Activated CD4-positive, alpha-beta T cell treated with anti-CD3 and anti-CD28 coated beads, Interleukin-2, Interleukin-4, amounts not matched to agents 100 ng/mL and 50 ng/mL, durations not matched to agents 16 hours and 8 hours (primary cell): ENCODE measurements at places on chromosomes 4 and X.

DNA sequence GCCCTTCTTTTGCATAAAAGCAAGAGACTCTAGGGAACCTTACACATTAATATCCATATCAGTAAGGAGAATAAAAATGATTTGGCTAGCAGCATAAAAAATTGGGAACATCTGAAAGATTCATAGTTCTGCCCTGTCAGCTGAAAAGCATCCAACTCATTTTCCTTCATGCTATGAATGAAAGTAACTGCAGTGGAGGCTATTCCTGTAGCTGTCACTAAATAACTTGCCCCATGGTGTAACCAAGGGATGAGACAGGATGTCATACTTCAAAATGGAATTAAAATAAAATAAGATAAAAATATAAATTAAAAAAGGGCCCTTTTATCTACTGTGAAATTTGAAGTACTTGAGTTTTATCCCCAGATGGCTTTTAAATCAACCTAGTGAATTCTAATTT, 878.8 kb downstream of the C4orf33 start:
- no peak for DNase-seq

DNA sequence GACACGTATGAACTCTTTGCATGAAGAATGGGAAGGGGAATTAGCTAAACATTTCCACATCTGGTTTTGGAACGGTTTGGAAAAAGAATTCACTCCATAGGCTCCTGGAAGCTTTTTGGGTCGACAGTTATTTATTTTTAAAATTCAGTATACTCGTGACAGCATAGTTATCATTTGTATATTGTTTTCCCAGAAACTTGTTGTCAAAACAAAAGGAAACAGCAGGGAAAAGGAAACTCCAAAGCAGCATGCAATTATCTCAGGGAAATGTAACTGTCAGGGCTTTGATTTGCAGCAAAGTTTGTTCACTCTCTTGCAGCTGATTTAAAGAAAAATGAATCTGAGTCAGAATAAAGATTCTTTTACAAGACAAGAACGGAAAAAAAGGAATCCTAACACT, 86.5 kb downstream of the PLAC1 start:
- DNase-seq, result no peak

DNA sequence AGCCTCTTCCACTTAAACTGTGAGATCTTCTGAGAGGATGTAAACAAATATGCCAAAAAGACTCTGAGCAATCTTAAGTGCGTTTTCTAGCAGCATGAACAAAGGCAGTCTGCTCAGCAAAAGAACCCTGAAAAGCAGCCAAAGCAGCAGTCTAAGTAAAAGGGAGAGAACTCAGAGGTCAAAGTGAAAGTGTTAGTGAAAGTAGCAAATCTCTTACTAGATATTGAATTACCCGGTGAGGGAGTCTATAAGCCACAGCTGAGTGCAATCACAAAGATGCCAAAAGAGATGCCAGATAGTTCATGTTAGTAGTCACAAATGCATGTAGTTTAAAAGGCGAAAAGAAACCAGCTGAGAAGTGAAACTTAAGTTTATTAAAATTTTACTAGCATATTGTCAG, 7.9 kb upstream of the GNRHR start:
- DNase-seq, result peak; percentile 44

DNA sequence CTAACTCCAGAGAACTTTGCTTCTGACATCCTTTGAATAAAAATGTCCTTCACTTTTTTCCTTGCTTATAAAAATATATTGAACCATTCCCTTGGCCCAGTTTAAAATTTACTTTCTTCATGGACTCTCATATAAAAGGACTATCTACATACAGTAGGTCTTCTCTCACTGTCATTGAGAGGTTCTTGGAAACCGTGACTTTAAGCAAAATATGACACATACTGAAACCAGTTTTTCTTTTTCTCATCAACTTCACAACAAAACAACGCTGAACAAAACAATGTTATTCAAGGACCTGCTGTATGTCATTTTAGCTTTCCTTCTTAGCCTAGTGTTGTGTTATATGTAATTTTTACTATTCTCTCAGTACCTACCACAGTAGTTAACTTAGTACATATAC, 496.8 kb downstream of the CENPC start:
- DNase-seq, result peak; percentile 10

DNA sequence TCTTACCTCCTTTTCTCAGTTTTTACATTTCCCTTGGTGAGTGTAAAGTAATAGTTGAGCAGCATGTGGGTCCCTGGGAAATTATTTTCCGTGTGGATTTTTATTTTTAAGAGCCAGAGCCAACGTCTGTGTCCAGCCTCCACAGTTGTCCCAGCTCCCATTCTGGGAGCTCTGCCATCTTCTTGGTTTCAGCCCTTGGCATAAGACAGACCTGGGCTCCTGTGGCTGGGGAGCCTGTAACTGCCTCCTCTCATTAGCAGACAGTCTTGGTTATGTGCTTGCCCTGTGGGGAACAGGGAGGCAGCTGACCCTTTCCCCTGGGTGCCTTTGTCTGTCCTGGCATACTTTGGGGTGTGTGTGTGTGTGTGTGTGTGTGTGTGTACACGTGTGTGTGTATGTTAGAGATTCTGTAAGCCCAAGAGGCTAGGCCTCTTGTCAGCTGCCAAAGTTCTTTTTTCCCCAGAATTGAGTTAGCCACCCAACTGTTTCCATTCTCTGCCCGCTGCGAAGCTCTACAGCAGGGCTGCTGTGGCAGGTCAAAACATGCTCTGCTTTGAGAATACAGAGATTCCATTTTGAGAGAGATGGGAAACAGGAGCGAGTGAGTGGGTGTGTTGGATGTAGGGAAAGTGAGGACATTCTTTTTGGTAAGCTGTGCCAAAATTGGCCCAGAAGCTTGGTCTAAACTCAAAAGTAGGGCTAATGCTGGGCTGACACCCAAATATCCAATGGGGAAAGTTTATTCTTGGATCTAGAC, 140.7 kb downstream of the TMEM164 start:
- DNase-seq, result no peak

- no peak for DNase-seq
These were observed 2138.8 kb downstream of the PCDH7 start for GRCh38 chr4:32858971-32859370.

- DNase-seq, result no peak
These were observed 25.2 kb upstream of the ZFX start for GRCh38 chrX:24124244-24124799.

GRCh38 chrX:29466456-29466855, 748.9 kb upstream of the MAGEB2 start:
- no peak for DNase-seq

- no peak for DNase-seq
These were observed 91.8 kb downstream of the STOX2 start for GRCh38 chr4:183996868-183997267.

DNA sequence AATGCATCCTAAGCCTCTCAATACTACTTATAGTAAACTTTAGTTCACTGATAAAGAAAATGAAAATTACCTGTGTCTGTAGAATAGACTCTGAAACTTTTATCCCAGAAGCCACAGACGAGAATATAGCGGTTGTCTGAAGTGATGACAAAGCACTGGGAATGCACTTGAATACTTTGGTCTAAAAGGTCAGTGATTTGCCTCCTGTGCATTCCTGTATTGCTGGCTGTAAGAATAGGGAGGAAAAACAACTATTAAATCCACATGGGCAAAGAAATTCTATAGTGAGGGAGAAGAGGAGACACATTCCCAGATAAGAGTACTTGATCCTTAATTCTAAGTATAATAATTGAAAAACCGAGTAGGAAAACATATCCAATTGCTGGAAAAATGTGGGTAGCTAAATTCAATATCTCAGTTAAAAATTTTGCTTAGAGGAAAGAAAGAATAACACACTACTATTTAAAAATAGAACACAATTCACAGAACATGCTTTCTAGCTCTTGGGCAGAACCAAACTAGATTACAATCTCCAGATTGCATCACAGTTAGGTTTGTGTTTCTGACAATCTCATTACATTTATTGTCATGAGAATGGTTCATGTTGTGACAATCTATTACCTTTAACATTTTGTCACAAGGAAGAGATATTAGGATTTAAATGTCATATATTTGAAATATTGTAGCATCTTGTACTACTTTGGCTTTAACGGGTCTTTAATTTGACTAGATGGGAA, 232.1 kb downstream of the DCLK2 start:
- DNase-seq, result no peak

- DNase-seq, result no peak
These were observed 142.7 kb downstream of the TENM3 start for GRCh38 chr4:182385897-182386296.

DNA sequence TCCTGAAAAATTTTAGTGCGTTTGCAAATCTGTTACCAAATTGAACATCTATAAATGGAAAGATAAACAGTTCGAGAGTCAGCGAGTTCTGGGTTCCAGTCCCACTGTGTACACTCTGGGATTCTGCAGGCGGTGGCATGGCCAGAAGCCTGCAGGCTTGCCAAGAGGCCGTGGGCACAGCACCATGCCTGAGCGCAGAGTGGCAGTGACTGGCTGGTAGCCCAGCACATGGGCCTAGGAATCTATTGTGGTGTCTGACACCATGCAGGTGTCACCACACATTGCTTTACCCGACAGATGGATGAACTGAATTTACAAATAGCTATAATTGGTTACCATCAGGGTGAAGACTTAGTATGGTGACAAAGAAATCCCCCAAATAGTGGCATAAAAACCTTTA, 71.7 kb upstream of the TLR3 start:
- no peak for DNase-seq
